G401 (cell line): ENCODE measurements at places on chromosomes 6 and 20.

- DNase-seq: no peak
Measured at GRCh38 chr6:85143676-85144075, 306.2 kb upstream of the NT5E start.

DNA sequence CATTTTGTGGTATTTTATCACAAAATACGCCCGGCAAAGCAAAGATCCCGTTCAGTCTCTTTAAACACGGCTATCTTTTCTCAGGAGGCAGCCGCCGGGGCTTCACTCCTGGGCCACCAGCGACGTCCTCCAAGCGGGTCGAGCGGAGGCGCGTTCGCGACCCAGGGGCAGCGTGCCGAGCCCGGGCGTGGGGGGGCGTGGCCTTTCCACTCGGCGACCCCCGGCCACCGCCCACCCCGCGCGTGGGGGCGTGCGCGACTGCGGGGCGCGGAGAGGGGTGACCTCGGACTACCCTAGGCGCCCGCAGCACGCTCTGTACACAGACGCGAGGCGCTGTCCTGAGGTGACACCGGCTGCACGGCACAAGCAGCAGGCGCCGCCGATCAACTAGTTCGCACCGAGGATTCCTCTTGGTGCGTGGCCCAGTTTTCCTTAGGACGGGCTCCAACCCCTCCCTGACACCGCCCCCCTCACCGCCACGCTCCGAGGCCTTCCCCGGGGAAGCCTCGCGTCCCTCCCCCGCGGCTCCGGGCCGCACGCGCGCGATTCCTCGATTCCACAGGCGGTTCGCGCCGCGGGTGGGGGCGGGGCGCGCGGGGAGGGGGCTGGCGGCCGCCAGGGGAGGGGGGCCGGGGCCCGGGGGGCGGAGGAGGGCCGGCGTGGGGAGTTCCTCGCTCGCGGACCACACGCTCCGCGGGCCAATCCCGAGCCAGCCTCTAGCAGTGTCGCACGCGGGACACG, 1.1 kb upstream of the JARID2 start:
- peak; percentile 84 for DNase-seq

- DNase-seq: no peak
Measured at GRCh38 chr6:98747960-98748359, 86.4 kb upstream of the POU3F2 start.

DNA sequence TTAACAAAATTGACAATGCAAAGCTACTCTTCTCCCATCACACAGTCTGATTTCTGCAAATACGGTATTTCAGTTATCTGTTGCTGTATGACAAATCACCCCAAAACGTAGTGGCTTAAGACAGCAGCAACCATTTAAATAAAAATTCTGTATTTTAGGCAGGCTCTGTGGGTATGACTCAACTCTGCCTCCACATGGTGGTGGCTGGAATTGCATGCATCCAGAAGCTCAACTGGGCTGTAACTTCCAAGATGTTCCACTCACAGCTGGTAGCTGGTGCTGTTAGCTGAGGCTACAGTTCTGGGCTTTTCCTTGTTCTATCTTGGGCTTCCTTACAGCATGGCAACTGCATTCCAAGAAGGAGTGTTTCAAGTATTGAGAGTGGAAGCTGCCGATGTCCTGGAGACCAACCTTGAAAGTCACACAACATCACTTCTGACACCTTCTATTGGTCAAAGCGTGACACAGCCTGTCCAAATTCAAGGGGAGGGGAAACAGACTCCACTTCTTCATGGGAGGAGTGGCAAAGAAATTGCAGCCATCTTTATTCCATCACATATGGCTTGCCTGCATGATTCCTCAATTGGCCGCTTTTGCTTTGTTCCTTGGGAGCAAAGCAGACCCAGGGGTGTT, 39.7 kb upstream of the TULP1 start:
- DNase-seq: peak; percentile 1

- no peak for DNase-seq
Measured at GRCh38 chr20:57106030-57106682, 160.3 kb downstream of the BMP7 start.
